ENCODE measurements at places on chromosomes 2 and 18. TPM values are rescaled to one million over a fixed set of nuclear protein-coding genes. Genes with fewer than 3 reads are reported as not detected.

DCDC2C gene
- polyA plus RNA-seq, result not detected

- DNase-seq, result no peak
Measured at GRCh38 chr2:121084130-121084680, 200.8 kb downstream of the TFCP2L1 start.

MC2R gene
- 0.16 TPM for polyA plus RNA-seq

PROKR1 gene
- 0.20 TPM for polyA plus RNA-seq

GRCh38 chr2:150119819-150120218 is 367.6 kb downstream of the RND3 start:
- DNase-seq, result no peak

DNA sequence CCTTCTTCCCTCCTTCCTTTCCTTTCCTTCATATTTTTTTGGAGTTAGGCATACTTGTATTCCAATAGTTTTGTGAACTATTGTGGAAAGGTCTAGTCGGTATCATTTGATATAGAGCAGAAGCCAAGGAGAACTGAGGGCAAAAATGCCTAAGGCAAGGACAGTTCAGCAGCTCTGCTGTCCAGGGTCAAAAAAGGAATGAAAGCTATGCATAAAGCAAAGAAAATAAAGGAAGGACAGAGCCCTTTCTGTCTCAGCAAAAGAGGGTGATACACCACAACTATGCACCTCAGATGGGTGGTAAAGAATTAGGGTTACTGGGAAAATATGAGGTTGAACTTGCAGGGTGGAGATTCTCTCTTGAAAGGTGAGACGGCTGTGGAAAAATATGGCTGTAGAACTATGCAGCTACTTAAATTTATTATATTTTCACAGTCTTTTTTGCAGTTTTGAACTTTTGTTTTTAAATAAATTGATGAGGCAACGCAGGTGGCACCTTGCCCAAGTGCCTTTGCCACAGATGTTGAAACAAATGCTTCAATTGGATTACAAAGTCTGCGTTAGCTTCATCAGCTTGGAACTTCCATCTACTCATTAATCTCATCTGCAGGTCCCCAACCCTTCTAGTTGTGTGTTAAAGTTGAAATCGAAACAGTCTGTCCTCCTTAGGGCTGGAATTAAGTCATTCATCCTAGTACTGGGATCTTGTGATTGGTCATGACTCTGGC is 20.8 kb downstream of the LHCGR start:
- no peak for DNase-seq

GRCh38 chr2:196174404-196174803 is 3.0 kb upstream of the STK17B start:
- no peak for DNase-seq

DNA sequence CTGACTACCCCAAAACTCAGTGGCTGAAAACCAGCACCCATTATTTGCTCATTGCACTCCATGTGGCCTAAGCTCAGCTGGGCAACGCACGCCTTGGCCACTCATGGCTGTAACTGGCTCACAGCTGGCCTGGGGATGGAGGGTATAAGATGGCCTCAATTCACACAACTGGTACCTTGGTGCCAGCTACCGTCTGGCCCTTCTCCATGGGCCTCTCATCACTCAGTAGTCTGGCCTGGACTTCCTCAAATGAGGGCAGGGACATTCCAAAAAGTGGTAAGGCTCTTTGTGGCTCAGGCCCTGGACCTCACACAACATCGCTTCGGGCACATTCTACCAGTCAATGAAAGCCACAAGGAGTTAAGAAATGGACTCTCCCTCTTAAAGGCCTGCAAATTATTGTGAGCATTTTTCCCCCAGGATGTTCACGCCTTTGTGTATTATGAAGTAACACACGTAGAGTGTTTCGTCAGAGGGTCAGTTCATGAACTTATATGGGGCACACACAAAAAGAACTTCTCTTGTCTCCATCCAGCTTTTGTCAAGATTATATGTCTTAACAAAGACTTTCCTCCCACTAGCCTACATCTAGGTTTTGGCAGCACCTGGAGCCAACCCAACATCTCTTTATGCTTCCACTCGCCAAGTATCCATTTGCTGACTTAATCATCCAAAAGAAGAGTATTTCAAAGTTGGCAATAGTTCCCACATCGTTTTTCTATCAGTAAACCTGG is 145.2 kb downstream of the CCBE1 start:
- no peak for DNase-seq

EIF2AK2 gene
- polyA plus RNA-seq, result 33.4 TPM

- DNase-seq, result no peak
Measured at GRCh38 chr2:171703574-171704347, 16.5 kb downstream of the DYNC1I2 start.

ZNF521 gene
- polyA plus RNA-seq, result 45.1 TPM

DNA sequence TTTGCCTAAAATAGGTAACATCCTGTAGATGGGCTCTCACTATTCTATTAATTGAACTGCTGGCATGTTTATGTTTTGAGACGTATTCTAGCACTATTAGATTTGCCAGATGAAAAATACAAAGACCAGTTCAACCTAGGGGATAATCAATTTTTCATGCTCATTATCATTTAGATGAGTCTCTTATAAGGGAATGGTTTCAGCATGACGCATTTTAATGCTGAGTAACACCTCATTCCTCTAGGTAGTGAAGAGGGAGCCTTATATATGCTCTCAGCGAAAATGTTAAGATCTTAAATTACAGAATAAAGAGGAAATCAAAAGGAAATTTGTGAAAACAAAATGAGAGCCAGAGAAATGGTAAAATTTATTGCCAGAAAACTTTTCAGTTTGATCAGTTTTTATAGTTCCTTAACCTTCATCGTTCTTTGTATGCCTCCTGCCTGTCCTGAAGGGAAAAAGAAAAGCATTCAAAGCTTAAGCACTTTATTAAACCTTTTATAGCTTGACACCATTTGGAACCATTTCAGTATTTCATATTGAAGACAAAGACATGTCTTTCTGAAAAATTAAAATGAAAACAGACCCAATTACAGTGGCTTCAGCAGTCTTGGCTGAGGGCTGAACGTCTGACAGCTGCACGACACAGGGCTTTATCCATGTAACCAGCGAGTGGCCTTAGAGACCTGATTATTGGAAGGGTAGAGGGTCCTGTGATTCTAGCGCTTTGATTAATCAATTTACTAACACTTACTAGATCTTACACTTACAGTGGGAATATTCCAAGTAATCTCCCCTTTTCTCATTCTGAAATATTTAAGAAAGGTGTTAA is 112.8 kb downstream of the ADCYAP1 start:
- no peak for DNase-seq

DNA sequence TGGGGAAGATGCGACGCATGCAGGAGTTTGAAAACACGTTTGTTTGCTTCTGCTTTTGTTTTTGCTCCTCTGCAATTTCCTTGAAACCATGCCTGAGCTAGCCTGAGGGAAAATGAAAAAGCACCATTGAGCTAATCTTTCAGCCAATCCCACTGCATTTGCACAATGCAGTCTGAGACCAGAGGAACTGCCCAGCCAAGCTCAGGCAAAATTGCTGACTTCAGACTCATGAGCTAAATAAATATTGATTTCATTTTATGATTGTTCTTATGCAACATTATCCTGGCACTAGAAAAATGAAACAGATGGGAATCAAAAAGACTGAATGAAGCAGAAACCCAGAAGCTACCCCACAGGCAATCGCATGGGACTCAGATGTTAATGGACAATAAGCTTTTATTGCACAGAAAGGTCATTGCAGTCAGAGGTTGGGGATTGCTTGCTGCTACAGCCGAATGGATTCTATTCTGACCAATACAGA is 37.0 kb downstream of the TPRKB start:
- DNase-seq, result no peak

GRCh38 chr2:37798315-37799005 is 126.6 kb upstream of the RMDN2 start:
- no peak for DNase-seq

- no peak for DNase-seq
Measured at GRCh38 chr2:142980246-142981068, 103.0 kb downstream of the KYNU start.

SCN9A gene
- 1.7 TPM for polyA plus RNA-seq

- DNase-seq, result no peak
Measured at GRCh38 chr2:138356178-138356577, 145.4 kb upstream of the SPOPL start.

DNA sequence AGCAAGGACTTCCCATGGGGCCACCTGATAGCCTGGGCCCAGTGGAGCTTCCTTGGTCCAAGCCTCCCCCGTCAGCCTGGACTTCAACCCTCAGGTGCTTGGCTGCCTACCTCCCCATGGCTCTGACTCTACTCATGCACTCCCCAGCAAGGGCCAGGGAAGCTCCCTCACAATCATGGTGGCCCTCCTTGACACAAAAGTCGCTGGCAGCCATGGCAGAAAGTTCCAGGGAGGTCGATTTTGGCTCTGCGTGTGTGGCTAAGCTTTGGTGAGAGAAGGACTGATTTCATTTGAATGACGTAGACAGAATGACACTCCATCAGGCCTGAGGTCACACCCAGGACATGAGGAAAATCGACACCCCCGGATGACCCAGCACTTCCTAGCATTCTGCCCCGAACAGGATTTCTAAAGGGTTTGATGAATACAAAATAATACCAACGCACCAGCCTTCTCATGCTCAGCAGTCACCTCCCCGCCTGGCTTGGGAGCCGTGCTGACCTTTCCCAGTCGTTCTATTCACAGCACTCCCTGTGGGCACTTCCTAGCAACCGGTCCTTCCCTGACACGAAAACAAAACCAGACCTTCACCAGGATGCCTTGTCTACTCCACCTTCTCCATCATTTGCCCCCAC is 52.7 kb downstream of the LBH start:
- no peak for DNase-seq

DNA sequence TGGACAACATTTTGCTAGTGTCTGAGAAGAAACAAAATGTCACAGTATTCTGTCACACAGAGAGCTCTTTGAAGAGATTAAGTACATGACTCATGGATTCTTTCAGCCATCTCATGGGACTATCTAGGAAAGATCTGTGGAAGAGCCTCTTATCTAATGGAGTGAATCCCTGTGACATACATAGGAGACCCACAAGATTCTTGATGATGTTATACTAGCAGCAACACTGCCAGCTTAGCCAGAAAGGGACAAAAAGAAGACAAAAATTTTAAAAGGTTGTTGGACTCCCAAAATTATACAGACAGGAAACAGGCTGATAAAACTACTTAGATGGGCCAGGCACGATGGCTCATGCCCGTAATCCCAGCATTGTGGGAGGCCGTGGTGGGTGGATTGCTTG is 143.3 kb upstream of the MGAT5 start:
- no peak for DNase-seq

DNA sequence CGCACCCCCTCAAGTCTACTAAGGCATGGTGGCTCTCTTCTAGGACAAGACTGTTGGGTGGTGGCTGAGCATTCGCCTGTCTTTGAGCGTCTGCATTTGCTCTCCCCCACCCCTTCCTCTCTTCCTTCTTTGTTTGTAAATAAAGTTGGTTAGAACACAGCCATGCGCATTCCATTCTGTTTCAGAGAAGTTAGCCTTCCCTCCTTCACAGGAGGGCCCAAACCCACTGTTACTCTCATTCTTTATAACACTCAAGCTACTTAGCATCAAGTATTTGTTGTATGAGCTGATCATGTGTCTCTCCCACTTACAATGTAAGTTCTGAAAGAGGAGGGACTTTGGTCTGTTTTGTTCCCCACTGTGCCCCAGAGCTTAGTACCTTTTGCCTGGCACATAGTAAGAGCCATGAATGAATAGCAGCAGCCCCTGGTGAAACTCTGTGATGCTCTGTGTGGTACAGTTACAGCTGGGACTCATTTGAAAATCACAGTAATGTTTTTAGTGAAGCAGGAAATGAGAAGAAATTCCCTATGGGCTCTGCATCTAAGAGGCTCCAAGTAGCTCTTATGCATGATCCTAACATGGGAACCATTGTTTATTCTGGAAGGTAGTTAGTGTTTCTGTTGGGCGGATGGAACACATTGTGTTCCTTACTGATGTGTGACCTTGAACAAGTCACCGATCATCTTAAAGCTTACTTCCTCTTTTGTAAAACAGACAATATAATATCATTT is 7.7 kb downstream of the MGAT5 start:
- no peak for DNase-seq

GRCh38 chr2:52537588-52537987 is 1230.0 kb upstream of the CHAC2 start:
- no peak for DNase-seq

DNA sequence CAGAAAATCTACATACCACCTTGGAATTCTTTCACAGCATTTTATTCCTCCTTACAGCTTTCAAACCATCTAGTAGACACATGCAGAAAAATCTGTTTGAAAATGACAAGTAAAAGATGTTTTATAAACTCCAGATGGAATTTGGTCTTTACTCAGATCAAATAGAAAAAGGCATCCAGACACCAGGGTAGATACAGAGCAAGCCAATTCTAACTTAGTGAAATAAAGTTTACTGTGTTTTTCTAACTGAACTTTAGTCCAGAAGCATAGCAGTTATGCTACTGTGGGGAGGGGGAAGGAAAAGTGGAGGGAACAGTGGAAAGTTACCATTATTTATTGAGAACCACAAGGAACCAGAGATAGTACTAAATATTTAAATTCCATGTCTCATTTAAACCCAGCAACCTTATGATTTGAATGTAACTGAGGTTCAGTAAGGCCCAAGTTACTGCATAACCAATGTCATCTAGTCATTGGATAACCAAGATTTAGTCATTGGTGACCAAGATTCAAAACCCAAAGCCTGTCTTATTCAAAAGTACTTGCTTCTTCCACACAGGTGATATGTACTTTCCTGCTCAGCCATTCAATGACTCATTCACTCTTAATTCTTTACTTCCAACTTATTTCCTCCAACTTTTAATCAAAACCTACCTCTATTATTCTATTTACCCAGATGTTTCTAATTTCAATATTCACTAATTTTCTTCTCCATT is 57.7 kb downstream of the RAD51AP2 start:
- no peak for DNase-seq

GRCh38 chr2:10408649-10409579 is 39.2 kb downstream of the ODC1 start:
- DNase-seq, result peak; percentile 63
